ENCODE measurements at places on chromosomes 7 and 10.

DNA sequence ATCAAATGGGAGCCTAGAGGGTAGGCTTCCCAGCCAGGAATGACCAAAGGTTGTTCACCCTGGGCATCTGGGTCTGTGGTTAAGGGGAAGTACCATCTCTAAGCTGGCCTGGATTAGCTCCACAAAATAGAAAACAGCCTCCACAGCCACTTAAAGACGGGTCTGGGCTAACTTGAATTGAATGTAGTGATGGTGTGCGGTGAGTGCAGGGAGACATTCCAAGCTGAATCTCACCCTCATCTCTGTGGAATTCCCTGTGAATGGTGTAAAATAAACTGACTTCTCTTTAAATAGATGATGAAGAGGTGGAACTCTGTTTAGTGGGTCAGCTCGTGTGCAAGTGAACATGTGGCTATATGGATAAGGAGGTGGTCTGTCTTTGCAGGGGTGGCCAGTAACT lies 251.0 kb downstream of the DYNC1I1 start:
- no peak for DNase-seq

DNA sequence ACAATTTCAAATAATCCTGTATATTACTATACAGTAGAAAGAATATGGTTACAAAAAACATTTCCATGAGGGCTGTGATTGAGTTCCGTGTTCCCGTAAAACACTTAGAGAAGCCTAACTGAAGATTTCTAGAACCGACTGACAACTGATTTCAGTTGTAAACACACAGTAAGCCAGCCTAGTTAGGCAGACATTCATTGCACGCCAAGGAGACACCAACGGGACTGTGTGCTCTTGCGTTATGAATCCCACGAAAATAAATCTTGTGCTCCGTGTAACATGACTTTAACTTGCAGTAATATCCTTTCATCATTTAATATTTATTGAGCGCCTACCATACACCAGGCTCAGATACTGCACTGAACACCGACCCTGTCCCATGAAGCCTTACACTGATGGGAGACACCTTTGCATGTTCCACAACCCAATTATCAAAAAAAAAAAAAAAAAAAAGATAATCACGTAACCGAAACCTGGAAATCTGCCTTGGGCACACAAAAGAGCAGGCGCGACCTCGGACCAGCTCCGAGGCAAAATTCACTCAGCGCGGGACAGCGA lies 420 bp upstream of the KLHL7 start:
- peak; percentile 23 for DNase-seq

GRCh38 chr10:132111871-132112341 lies 46.2 kb downstream of the JAKMIP3 start:
- DNase-seq = no peak

- DNase-seq = no peak
These were observed 724.2 kb downstream of the GATA3 start for GRCh38 chr10:8778713-8779112.

- no peak for DNase-seq
These were observed 5.0 kb upstream of the ZNF518A start for GRCh38 chr10:96125142-96125515.

GRCh38 chr7:115417662-115418061 lies 495.8 kb downstream of the MDFIC start:
- no peak for DNase-seq

DNA sequence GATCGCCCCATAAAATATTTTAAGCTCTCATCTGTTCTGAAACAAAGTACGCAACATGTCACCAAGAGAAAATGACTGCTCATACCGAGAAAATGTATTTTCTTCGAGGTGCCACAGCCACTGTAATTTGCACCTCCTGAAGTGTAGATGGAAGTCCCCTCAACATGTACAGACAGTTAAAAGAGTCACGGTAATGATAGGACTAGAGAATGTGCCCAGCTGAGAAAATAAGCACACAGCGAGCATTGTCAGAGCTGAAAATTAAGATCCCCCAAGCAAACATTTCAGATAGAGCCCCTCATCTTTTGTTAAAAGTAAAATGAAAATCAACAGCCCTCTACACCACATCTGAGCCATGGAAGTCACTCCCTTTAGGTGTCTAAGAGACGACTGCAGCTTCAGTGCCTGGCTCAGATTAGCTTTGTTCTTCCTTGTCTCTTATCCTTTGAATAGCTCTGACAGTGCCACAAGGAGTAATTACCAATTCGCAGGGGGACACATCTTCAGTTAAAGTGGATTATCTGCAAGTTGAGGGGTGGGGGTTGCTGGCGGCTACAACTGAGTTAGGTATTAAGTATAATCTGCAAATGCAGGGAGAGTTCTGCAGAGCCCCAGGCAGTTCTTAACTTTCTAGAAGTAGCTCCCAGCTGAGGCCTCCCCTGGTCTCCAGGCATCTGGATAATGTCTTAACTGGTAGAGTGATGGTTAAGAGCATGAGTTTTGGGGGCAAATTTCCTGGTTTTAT lies 222.7 kb upstream of the C7orf33 start:
- DNase-seq = no peak

- no peak for DNase-seq
These were observed 100.7 kb upstream of the CSTF2T start for GRCh38 chr10:51800121-51800520.

- no peak for DNase-seq
These were observed 73.2 kb upstream of the NEUROD6 start for GRCh38 chr7:31413766-31414165.

- no peak for DNase-seq
These were observed 46.7 kb downstream of the AFAP1L2 start for GRCh38 chr10:114357515-114357996.

Measured in MM.1S (cell line).